ENCODE measurements at places on chromosomes 5 and 9.

GRCh38 chr9:26175264-26175663 is 497.0 kb upstream of the TUSC1 start:
- DNase-seq, result no peak

DNA sequence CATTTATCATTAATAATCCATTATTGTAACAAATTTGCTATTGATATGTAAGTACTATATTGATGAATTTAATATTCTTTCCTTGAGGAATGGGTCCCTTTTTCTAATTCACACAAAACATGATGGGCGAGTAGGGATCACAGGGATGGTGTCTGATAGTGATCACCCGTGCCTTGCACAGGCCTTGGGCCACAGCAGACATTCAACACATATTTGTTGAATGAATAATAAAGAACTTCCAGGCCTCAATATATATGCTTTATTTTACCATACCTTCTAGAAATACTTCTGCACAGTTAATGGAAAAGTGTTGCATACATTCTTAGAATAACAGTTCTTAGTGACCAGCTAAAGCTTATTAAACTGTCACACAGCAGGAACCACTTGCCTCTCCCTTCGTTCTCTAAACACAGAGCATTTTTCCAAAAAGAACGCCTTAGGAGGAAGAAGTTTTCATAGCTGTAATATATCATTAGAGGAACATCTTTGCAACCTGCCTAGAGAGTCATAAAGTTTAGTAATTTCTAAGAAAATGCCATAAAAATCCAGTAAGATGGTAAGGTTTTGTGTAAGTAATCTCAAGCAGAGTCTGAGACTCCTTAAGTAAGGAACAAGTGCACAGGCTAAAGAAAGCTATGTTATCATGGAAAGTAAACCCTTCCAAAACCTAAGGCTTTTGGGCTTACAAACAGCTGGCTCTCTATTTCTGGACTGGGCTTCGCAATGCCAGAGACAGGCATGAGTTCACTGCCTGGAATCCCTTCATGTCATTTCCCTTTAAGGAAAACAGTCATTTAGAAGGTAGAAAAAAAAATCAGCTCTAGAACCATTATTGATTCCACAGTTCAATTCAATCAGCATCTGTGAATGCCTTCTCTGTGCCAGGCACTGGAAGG is 17.7 kb downstream of the TTLL11 start:
- DNase-seq, result no peak

DNA sequence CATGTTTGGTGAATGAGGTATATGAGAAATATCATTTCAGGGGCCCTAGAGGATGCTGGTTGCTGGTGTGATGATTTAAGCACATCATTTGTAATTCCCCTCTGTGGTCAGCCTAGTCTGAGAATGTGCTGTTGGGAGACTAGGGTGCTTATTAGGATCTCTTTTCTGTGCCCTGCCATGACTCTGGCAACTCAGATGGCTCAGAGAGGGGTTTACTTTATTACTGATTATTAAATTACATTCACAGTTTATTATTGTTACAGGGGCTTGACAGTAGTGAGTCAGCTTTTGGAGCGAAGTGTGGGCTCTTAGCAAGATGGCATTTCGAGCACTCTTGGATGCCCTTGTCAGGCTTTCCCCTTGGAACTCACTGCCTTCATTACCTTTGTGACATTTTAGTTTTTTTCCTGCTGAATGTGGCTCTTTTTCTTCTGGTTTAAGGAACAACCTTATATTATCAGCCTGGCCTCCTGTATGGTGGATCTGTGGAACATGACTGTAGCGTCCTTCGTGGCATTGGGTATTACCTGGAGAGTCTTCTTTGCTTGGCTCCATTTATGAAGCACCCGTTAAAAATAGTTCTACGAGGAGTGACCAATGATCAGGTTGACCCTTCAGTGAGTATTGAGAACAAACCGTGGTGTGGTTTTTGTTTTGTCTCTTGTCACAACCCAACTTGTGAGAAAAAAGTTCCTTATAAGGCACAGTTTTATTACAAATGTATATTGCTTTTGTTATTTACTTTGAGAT is 33.8 kb downstream of the RCL1 start:
- DNase-seq, result no peak

DNA sequence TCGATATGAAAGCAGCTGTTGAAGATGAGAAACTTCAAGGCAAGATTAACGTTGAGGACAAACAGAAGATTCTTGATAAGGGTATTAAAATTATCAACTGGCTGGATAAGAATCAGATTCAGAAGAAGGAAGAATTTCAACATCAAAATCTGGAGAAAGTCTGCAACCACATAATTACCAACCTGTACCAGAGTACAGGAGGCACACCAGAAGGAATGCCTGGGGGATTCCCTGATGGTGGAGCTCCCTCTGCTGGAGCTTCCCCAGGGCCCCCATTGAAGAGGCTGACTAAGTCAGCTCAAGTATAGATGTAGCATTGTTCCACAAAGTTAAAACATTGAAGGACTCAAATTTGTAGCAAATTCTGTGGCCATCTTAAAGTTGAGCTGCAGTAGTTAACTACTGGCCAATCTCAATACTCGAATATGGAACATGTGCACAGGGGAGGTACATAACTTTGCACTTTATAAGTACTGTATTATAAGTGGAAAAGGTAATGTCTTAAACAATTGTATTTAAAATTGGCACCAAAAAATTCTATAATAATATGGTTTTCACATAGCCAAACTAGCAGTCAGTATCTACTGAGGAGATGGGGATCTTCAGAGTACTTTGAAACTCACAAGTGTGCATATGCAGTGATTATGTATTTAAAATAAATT is 237.5 kb downstream of the CHSY3 start:
- DNase-seq, result peak; percentile 10

GRCh38 chr9:94082553-94082952 is 1.7 kb upstream of the PTPDC1 start:
- no peak for DNase-seq

GRCh38 chr9:92528522-92528849 is 7.3 kb downstream of the ECM2 start:
- no peak for DNase-seq

Measured in AG04450 (cell line).